ENCODE measurements at places on chromosomes 3 and 15. TPM values are rescaled to one million over a fixed set of nuclear protein-coding genes. Genes with fewer than 3 reads are reported as not detected.

UNC13C gene
- total RNA-seq, result not detected

CLSTN2 gene
- 1.00 TPM for total RNA-seq

FGD5 gene
- 0.37 TPM for total RNA-seq

B3GALNT1 gene
- total RNA-seq, result 24.2 TPM

CAMP gene
- total RNA-seq, result not detected

GABRA5 gene
- total RNA-seq, result 0.50 TPM

EIF4G1 gene
- total RNA-seq, result 282 TPM

IL17RD gene
- total RNA-seq, result 6.5 TPM

GPR62 gene
- total RNA-seq, result 0.12 TPM

CISH gene
- total RNA-seq, result 0.62 TPM

WNT7A gene
- total RNA-seq, result not detected

ITPKA gene
- total RNA-seq, result 18.1 TPM

RYR3 gene
- not detected for total RNA-seq

ZIC1 gene
- total RNA-seq, result not detected

C3orf70 gene
- 1.4 TPM for total RNA-seq

ERICH6 gene
- total RNA-seq, result not detected

LRRC49 gene
- total RNA-seq, result 19.7 TPM

LRRIQ4 gene
- total RNA-seq, result 0.11 TPM

MLF1 gene
- 11.2 TPM for total RNA-seq

P2RY1 gene
- total RNA-seq, result 1.1 TPM

CDCP1 gene
- total RNA-seq, result 27.7 TPM

DYNC1LI1 gene
- total RNA-seq, result 63.2 TPM

CCRL2 gene
- total RNA-seq, result 0.62 TPM

MITF gene
- total RNA-seq, result 23.7 TPM

ZNF774 gene
- 1.1 TPM for total RNA-seq

OCA2 gene
- total RNA-seq, result not detected

EIF4E3 gene
- total RNA-seq, result 1.2 TPM

SATB1 gene
- total RNA-seq, result 21.5 TPM

MB21D2 gene
- total RNA-seq, result 18.7 TPM

SUSD5 gene
- total RNA-seq, result 4.1 TPM

TUBGCP4 gene
- 16.7 TPM for total RNA-seq

ZMYND10 gene
- total RNA-seq, result 1.2 TPM

OTOL1 gene
- total RNA-seq, result not detected

PLA2G4E gene
- total RNA-seq, result not detected

SLC12A1 gene
- total RNA-seq, result not detected

WDR93 gene
- under 0.01 TPM for total RNA-seq

MST1 gene
- total RNA-seq, result 6.2 TPM

POPDC2 gene
- 6.3 TPM for total RNA-seq

FSIP1 gene
- total RNA-seq, result 1.3 TPM

All from uterine smooth muscle cell (primary cell).